Calu3 (cell line): ENCODE measurements at places on chromosomes 5 and 9. TPM values are rescaled to one million over a fixed set of nuclear protein-coding genes. Genes with fewer than 3 reads are reported as not detected.

DNA sequence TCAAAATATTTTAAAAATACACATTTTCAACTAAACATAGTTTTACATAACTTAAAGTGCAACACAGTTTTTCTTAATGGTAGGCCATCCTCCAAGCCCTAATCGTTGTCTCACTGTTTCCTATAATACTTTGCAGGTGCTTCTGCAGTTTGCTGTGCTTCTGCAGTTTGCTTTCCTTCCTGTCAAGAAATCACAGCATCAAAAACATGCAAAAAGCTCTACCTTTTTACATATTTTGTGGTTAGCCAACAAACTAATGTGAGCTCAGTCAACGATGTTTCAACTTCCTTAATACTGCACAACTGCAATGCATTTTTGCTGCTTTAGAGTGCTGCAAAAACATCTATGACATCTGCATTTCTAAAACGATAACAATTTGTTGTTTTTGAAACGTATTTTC lies 25.2 kb downstream of the EMB start:
- H3K36me3 ChIP-seq = no peaks in the 10 kb centered on the region
- no peak overlapping the region for H3K27ac ChIP-seq
- H3K4me1 ChIP-seq = peaks cover 8% of the 10 kb centered on the region
- H3K27me3 ChIP-seq = no peaks in the 10 kb centered on the region
- no peak for DNase-seq
- no peak overlapping the region for H3K4me3 ChIP-seq

Gene SPATA31D3
- total RNA-seq = not detected in 2 replicates

Gene PFN3
- not detected in 2 replicates for total RNA-seq

Gene PCDHGA2
- total RNA-seq = not detected in 2 replicates

GRCh38 chr5:82348784-82349425 lies 70.8 kb upstream of the RPS23 start:
- peaks cover 32% of the 10 kb centered on the region for H3K4me1 ChIP-seq
- DNase-seq = no peak
- H3K27ac ChIP-seq = no peak overlapping the region
- H3K27me3 ChIP-seq = no peaks in the 10 kb centered on the region
- no peaks in the 10 kb centered on the region for H3K36me3 ChIP-seq

DNA sequence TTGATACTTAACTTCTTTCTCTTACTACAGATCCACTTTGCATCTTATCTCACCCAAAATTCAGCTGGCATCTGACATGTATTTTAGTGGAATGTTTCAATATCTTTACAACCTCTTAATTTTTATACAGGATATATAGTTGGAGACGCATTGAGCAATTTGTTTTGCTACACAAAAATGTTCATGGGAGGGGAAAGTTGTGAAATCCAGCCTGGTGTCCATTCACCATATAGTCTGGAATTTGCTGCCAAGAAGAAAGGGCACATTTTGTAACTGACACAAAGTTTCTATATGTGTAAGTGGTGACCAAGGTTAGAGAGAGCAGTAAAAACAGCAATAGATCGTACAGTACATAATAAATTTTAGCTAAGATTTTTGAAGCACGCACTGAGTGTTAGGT lies 14.0 kb upstream of the CHD1 start:
- no peaks in the 10 kb centered on the region for H3K36me3 ChIP-seq
- H3K4me1 ChIP-seq = peaks cover 9% of the 10 kb centered on the region
- no peak for DNase-seq
- no peaks in the 10 kb centered on the region for H3K27me3 ChIP-seq
- no peak overlapping the region for H3K4me3 ChIP-seq

DNA sequence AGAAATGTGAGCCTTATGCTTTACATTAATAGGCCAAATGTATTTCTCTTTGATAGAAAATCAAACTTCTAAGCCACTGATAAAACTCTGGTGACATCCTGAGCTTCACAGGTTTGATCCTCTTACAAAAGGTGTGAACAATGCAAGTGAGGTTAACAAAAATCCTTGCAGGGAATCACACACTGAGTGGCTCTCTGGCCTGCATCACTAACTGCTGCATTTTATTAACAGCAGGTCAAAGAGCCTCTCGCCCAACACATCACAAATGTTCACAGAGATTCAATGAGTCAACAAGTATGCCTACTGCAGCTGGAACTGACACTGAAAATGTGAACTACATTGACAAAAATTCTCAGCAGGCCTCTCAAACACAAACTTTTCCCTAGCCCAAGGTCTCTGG lies 122.3 kb downstream of the SEMA5A start:
- no peaks in the 10 kb centered on the region for H3K27me3 ChIP-seq
- H3K4me3 ChIP-seq = no peak overlapping the region
- no peaks in the 10 kb centered on the region for H3K4me1 ChIP-seq
- no peak overlapping the region for H3K27ac ChIP-seq
- DNase-seq = no peak

Gene HARS1
- total RNA-seq = 75.8 and 79.9 TPM in 2 replicates

Gene CTXN3
- total RNA-seq = not detected in 2 replicates

Gene FAM120AOS
- 50.5 and 53.4 TPM in 2 replicates for total RNA-seq

DNA sequence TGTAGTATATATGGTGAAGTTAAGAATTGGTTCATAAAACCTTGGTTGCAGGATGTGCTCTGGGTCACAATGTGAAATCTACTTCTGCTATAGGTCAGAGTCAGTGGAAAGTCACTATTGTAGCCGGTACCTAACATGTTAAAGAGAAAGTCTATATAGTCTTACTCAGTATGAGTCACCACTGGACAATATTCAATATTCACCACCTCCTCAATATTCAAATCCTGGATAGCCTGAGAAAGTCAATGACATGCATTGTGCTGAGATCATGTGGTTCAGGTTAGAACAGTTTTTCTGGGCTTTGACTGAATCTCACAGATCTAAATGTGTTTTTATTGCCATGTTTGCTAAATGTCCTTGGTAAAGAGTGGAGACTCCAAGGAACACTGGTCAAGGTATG lies 108.8 kb downstream of the HMHB1 start:
- no peak overlapping the region for H3K27ac ChIP-seq
- H3K4me1 ChIP-seq = peaks cover 39% of the 10 kb centered on the region
- H3K27me3 ChIP-seq = no peaks in the 10 kb centered on the region
- no peak overlapping the region for H3K4me3 ChIP-seq
- H3K36me3 ChIP-seq = no peaks in the 10 kb centered on the region

- no peak for DNase-seq
- H3K36me3 ChIP-seq = no peaks in the 10 kb centered on the region
- H3K27me3 ChIP-seq = peaks cover 36% of the 10 kb centered on the region
These were observed 70.4 kb upstream of the DAP start for GRCh38 chr5:10831419-10831818.

Gene NEUROG1
- total RNA-seq = not detected in 2 replicates

DNA sequence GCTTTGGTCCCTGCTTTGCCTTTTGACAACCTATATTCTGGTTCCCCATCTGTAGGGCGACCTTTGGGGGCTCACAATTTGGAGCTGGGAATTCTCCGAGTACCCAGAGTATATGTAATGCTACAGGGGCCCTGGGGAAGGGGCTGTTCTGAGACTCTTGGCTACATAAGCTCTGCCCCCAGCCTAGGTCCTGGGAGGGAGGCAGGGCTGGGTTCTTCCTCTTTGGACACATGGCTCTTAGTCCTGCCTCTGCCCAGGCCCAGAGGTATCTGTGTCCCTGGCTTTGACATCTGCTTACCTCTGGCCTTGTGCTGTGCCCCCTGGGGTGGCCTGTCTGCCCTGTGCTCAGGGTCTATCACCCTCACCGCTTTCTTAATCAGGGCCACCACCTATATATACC lies 181.6 kb downstream of the CACNA1B start:
- H3K4me3 ChIP-seq = no peak overlapping the region
- no peak for DNase-seq
- H3K36me3 ChIP-seq = no peaks in the 10 kb centered on the region
- no peaks in the 10 kb centered on the region for H3K4me1 ChIP-seq

GRCh38 chr5:36395260-36395659 lies 93.6 kb upstream of the RANBP3L start:
- H3K36me3 ChIP-seq = no peaks in the 10 kb centered on the region
- H3K4me3 ChIP-seq = no peak overlapping the region
- H3K4me1 ChIP-seq = no peaks in the 10 kb centered on the region
- no peaks in the 10 kb centered on the region for H3K27me3 ChIP-seq
- DNase-seq = no peak
- no peak overlapping the region for H3K27ac ChIP-seq

Gene HTR1A
- total RNA-seq = not detected in 2 replicates

DNA sequence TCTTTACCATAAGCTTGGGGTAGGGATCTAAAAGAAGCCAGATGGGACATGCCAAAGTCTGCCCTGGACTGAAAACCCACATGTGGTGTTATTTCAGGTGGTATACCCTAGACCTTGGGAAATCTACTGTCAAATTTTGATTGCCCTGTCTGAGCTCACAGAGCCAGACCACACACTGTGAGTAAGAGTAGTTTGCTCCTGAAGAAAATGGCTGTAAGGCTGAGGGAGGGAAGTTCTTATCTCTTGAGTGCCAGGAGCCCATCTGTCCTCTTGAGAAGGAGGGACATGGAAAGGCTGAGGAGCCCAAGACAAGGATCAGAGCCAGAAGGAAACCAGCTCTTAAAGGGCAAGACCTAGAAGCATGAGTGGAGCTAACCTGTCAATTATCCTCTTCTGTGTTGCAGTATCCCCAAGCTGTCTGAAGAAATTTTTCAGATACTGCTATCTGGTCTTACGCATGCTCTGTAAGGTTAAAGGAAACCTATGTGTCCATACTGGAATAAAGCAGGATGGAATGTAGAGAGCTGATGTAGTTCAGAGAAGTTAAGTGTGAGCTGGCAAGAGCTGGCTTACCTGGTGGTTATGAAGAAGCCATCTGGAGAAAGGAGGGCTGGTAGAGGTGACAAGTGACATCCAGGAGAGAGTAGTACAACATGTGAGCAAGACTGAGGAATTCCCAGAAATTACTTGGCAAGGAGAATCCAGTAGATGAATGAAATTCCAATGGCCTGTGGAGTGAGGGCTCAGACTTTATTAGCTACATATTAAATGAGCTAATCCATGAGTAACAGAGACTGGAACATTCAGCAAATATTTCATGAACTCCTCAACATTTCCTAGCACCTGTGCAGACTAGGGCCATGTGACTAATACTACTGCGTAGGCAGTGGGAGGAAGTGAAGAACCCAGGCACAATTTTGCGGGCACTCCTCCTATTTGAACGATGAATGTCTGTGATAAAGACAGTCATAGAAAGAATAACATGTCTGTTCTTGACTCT lies 389.1 kb upstream of the KIF2A start:
- DNase-seq = peak; percentile 38
- peak overlapping the region; percentile 82 for H3K27ac ChIP-seq
- no peaks in the 10 kb centered on the region for H3K36me3 ChIP-seq
- peaks cover 21% of the 10 kb centered on the region for H3K4me1 ChIP-seq

DNA sequence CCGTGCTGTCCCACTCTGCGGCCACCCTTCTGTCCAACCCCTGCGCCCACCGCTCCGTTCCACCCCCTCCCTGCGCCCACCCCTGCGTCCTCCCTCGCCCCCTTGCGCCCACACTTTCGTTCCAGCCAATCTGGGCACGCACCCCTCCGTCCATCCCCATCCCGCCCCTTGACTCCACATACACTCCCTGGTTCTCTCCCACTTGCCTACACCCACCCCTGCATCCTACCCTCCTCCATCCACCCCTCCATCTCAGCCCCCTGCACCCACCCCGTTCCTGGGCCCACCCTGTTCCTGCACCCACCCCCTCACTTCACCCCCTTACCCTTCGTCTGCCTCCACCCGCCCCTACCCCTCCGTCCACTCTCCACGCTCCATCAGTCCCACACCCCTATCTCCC lies 7.0 kb downstream of the ADAMTS13 start:
- DNase-seq = no peak
- no peak overlapping the region for H3K4me3 ChIP-seq

- DNase-seq = no peak
- H3K4me3 ChIP-seq = no peak overlapping the region
- H3K36me3 ChIP-seq = no peaks in the 10 kb centered on the region
- no peaks in the 10 kb centered on the region for H3K27me3 ChIP-seq
- peaks cover 12% of the 10 kb centered on the region for H3K4me1 ChIP-seq
These were observed 567.4 kb downstream of the CCDC171 start for GRCh38 chr9:16120231-16120641.

DNA sequence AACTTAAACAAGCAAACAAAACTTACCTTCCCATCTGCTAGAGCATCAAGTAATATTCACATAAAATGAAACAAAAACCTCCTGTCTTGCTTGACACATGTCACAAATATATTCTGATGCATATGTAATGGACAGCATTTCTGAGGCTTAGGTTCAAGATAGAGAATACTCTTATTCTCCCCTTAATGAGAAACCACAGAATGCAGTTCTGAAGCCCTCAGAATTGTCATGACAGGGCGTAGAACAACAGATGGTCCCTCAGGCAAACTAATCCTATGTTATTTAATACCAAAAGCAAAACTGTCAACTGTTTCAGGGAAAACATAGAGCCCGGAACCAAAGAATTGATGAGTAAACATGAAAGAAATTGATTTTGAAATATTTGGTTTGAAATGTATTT lies 229.9 kb upstream of the RIOK2 start:
- no peak for DNase-seq
- no peak overlapping the region for H3K27ac ChIP-seq
- no peak overlapping the region for H3K4me3 ChIP-seq

DNA sequence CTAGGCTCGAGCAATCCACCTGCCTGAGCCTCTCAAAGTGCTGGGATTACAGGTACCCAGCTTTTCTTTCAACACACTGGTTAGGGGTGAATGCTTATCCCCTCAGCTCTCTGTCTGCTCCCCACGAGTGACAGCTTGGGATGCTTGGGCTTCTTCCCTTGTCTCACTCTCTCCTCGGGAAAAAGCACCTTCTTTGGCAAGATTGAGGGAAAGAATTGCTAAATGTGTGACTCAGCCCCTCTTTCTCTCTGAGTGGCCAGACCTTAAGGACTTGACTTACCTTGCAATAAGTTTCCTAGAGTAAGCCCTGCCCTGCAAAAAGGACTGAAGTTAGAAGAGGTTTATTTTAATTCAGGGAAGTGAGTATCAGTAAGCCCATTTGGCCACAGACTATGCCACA lies 68.1 kb upstream of the ERBIN start:
- peaks cover 28% of the 10 kb centered on the region for H3K4me1 ChIP-seq
- H3K36me3 ChIP-seq = peaks cover 4% of the 10 kb centered on the region
- no peaks in the 10 kb centered on the region for H3K27me3 ChIP-seq
- no peak overlapping the region for H3K4me3 ChIP-seq
- no peak for DNase-seq

GRCh38 chr5:126947146-126948010 lies 83.0 kb downstream of the MARCHF3 start:
- no peaks in the 10 kb centered on the region for H3K27me3 ChIP-seq
- no peak overlapping the region for H3K4me3 ChIP-seq
- no peak overlapping the region for H3K27ac ChIP-seq
- no peaks in the 10 kb centered on the region for H3K4me1 ChIP-seq
- no peaks in the 10 kb centered on the region for H3K36me3 ChIP-seq

GRCh38 chr5:177508837-177509236 lies 789 bp downstream of the DOK3 start:
- no peaks in the 10 kb centered on the region for H3K4me1 ChIP-seq
- DNase-seq = no peak
- H3K36me3 ChIP-seq = peaks cover 39% of the 10 kb centered on the region
- H3K27me3 ChIP-seq = no peaks in the 10 kb centered on the region
- no peak overlapping the region for H3K27ac ChIP-seq

- H3K27ac ChIP-seq = peak overlapping the region; percentile 89
- H3K36me3 ChIP-seq = peaks cover 41% of the 10 kb centered on the region
- no peak for DNase-seq
These were observed 118.6 kb downstream of the RGS3 start for GRCh38 chr9:113581865-113582697.

Gene RAB24
- total RNA-seq = 34.0 and 41.1 TPM in 2 replicates
